ENCODE measurements at places on chromosomes 2 and 18.

DNA sequence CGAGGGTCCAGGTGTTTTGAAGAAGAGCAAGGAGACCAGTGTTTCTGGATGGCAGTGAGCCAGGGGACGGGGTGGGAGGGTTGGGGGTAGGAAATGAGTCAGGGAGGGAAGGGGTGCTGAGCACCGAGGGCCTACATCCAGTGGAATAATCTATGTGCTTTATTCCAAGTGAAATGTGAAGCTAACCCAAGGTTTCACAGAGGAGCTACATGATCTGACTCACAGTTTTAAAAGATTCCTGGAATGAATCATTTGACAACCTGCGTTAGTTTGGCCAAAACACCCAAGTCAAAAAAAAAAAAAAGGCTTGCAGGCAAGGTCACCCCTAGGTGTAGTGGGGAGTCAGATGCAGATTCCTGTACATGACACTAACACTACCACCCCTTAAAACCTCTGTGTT lies 419.7 kb upstream of the MEX3C start:
- no peak for DNase-seq

DNA sequence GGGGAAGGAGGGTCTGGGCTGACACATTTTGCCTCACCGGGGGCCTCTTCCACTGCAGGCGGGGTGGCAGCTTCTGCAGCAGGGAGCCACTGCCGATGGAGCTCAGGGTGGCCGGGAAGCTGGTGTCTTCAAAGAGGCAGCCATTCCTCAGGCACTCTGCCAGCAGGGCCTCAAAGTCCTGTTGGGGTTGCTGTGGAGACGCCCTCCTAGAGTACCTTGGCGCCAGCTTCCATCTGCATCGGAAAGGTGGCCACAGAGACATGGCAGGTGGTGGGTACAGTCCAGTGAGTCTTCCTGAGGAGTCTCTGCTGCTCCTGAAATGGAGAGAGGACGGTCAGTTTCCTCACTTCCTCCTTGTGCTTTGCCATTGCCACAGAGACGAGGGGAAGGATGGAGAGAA lies 12.1 kb downstream of the CAPN14 start:
- no peak for DNase-seq

DNA sequence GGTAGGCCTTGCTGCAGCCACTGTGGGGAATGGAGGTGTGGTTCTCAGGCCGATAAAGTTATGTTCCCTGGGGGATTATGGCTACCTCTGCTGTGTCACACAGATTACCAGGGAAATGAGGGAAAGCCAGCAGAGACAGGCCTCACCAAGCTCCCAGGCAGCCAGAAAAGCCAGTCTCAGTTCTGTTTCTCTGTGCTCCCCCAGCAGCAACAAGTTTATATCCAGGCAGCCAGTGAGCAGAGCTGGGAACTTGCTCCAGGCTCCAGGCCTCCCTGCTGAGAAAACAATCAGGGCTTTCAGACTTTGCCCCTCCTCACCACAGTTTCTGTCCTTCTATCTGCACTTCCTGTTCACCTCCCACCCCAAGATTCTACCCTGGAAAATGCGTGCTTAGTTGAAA lies 596.6 kb upstream of the GYPC start:
- no peak for DNase-seq

DNA sequence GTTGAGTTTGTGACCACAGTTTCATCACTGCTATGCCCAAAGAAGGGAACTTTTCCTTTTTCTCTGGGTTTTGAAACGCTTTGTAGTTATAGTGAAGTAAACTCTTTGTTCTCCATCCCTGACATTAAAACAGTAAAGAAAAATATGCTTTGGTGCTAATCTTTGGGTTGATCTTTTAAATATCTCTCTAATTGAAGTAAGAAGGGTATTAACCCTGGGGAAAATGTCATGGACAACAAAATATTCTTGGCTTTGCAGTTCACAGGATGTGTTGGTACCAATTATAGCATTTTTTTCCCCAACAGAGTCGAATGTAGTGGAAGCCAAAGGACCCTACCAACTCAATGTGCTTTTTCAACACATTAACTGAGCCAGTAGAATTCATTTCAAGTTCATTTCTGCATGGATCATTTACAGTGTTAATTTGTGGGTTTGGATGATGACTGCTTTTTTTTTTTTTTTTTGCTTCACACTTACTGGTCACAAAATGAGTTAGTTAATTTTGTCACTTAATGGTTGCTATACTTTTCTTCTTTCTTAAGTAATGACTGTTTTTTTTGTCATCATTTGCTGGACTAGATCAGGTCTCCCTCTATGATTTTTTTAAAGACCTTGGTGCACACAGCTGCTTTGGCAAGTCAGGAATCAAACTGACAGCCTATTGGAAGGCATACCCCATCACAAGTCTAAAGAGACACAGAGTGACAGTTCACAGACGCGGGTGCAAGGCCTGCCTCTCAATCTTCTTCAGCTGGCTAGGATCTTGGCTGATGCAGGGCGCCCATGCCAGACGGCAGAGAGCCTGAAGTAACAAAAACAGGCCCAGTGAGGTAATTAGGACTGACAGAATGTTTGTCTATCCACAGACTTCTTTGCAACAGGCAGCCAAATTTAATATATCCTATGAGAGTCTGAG lies 98.8 kb upstream of the MMADHC start:
- DNase-seq: no peak

- DNase-seq: no peak
Observed at GRCh38 chr2:207670887-207671286, 40.6 kb upstream of the CCNYL1 start.

DNA sequence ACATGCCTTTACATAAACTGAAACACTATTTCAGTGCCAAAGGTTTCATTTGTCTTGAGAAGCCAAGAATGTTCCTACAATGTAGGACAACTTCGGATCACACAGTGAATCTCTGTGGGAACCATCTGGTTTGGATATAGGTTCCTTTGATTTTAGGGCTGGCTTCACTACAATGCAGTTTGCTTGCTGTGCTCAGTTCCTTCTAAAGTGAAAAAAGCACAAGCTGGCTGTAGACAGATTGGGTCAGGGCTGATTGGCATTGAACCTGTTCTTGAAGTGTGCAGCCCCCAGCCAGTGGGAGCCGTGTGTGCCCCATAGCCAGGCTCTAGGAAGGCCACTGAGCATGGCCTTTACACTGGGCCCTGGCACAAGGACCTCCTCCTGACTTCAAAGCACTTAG lies 167.9 kb upstream of the HNRNPA3 start:
- DNase-seq: no peak

DNA sequence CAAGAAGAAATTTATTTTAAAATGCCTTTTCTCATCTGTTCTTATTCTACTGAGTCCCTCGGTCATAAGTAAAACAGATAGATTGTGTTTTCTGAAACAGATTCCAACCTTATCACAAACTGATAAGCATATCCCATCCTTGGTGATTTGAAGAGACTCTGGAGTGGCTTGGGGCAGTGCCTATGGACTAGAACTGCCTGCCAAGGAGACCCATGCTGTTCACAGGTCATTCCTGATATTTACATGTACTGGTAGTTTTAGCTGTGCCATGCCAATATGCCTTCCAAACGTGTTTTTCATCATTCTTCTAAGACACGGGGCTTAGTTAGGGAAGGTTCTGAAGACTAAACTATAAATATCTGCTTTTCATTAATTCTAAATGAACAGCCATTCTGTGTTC lies 11.4 kb upstream of the COL6A3 start:
- DNase-seq: no peak

GRCh38 chr2:23524261-23524706 lies 139.3 kb downstream of the KLHL29 start:
- DNase-seq: no peak

DNA sequence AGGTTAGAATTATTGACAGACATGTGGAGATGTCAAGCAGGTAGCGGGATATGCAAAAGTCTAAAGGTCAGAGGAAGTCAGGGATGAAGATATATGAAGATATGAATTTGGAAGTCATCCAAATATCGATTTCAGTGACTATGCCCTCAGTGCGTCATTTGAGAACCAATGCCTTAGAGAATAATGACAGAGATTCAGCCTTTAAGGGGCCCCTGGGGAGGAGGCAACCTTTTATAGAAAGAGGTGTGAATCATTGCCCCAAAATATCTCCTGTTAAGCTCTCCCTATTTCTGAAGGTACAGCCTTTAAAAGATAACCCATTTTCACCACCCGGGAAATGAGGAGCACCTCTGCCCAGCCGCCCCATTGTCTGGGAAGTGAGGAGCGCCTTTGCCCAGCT lies 223.4 kb downstream of the NCKAP5 start:
- DNase-seq: no peak

GRCh38 chr18:79982736-79983135 lies 5.6 kb downstream of the TXNL4A start:
- peak; percentile 43 for DNase-seq

GRCh38 chr18:57430079-57431001 lies 4.8 kb upstream of the ONECUT2 start:
- no peak for DNase-seq

GRCh38 chr2:217393585-217394032 lies 533.7 kb upstream of the TNP1 start:
- no peak for DNase-seq

- DNase-seq: no peak
Observed at GRCh38 chr18:46315161-46315560, 211.0 kb downstream of the HAUS1 start.

GRCh38 chr2:33526921-33527320 lies 50.5 kb downstream of the RASGRP3 start:
- no peak for DNase-seq

GRCh38 chr2:168999668-169000213 lies 31.4 kb downstream of the ABCB11 start:
- DNase-seq: no peak

GRCh38 chr2:18900691-18901141 lies 311.3 kb upstream of the NT5C1B start:
- no peak for DNase-seq

DNA sequence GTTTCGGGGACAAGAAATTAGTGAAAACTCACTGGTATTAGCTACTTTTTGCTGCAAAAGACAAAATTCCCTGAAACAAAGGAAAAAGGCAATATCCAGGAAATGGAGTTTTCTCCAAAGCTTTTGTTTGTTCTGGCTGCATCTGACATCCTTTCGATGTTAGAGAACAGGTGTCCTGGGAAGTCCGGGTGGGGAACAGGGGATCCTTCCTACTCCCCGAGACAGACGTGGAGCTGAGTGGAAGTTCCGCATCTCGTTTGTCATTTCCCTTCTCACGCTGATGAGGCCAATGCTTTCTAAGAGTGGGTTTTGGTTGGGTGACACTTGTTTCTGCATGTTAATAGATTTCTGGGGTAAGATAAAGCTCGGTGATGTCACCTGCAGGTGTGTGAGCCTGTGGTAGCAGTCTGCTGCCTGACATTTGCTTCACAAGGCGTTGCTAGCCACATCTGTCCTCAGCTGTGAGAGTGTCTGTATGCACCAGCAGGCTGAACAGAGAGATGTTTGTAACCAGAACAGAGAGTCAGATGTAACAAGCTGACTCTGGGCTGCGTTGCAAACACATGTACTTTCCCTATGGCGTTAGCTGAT lies 125.9 kb downstream of the ACOXL start:
- DNase-seq: peak; percentile 76

- no peak for DNase-seq
Observed at GRCh38 chr2:29006980-29007301, 25.8 kb downstream of the TOGARAM2 start.

- DNase-seq: no peak
Observed at GRCh38 chr2:173602153-173602795, 247.6 kb downstream of the CDCA7 start.

DNA sequence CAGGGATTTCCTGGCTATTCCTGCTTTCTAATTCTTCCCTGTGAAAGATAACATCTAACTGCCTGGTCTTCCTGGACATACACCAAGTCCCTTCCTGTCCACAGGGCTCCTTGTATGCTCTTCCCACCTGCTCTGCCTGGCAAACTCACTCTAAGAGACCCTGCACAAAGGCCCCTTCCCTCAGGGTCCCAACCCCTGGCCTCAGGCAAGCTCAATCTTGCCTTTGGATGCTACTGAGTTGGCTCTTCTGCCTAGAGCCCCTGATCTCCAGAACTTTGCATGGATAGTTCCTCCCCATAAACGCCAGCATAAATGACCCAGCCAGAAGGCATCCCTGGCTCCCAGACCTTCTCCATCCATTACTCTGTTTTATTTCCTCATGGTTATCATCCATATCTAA lies 98.3 kb upstream of the OTOS start:
- no peak for DNase-seq

DNA sequence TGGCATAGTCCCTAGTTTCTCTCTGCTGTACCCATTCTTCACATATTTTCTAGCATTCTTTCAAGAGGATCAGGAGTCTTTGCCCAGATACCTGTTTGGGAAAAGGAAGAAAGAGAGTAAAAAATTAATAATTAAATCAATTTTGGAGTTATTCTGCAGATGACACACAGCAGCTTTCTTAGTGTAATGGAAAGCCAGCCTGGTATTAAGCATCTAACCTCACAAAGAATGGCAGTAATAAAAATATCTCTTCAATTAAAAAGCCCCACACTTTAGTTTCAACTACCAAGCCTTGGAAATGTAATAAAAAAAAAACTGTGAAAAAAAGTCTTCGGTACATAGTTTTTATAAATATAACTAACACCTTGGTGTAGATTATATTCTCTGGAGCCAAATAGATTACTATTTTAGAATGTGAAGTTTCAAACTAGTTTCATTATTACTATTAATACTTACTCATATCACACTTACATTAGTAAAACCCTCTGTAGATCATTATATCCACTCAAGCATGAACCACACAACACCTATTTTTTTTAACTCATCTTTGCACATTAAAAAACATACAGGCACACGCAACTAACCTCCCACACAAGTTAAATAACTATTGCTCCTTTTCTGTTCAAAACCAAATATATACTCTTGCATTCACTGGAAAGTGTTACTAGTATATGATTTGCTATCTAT lies 90.9 kb downstream of the GPD2 start:
- no peak for DNase-seq

DNA sequence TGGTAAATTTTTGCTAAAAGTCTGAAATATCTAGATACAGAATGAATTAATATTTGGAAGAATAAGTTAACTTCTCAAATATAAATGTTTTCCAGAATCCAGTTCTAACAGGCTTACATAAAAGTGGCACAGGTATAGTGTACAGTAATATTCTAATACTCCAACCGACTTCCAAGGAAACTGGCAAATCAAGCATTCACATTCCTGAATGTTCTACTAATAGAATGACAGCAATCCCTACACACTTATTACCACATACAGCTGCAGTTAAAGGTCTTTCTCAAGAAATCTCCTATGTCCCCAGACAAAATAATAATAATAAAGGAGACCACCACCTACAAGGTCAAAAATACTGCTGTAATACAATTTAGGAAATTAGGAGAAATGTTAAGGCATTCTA lies 31.9 kb downstream of the TMEM131 start:
- no peak for DNase-seq

DNA sequence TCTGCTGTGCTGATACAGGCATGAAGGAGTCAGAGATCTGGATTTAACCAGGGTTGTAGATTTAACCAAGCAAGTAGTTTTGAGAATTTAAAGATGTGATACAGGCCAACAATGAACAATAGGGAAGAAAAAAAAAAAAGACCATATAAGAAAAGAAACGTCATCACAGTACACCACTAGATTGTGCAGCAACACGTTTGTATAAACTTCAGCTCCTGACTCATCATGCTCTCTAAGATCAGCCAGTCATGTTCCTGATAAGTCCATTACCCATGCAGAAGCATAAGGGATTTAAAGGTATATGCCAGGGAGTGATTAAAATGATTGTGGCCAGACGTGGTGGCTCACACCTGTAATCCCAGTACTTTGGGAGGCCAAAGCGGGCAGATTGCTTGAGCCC lies 22.3 kb upstream of the ERICH2 start:
- no peak for DNase-seq
